Glomerular endothelial cell (primary cell): ENCODE measurements at places on chromosomes 6 and 20. TPM values are rescaled to one million over a fixed set of nuclear protein-coding genes. Genes with fewer than 3 reads are reported as not detected.

- DNase-seq = no peak
These were observed 122.2 kb downstream of the AFG1L start for GRCh38 chr6:108417027-108417426.

- no peak for DNase-seq
These were observed 12.1 kb upstream of the C20orf203 start for GRCh38 chr20:32685541-32686529.

DNA sequence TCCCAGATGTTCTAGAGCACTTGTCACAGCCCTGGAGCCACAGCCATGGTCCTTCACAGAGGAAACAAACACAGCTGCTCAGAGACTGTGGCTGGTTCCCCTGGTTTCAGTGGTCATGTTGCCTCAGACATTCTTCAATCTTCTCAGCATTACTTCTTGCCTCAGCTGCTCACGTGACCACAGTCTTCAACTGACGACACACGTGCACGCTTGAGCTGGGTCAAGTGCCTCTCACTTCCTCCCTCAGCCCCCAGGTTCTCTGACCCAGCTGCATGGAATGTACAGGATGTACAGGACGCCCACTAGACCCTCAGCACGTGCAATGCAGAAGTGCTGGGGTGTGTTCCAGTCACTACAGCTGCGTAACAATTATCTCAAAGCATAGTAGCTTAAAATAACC lies 159.8 kb upstream of the GGTLC1 start:
- DNase-seq = no peak

DNA sequence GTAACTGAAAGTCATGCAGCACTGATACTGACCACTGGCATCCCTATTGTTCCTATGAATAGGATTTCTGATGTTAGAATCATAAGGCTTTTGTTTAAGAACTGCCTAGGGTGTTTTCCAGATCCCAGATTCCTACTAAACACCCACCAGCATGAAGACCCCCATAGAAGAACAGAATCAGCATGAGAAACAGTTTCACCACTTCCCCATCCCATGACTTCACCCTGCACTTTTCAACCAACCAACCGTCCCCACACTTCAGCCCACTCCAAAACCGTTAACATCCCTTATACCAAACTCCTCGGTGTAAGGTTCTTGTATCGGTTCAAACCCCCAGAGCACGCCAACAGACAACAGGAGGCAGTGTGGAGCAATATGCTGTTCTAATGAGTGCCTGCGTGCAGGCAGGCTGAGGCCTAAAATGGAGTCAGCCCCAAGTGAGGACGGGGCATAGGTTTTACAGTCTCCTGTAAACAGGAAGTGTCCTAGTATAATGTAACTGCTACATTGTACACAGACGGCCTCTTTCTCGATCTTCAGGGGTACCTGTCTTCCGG lies 11.4 kb upstream of the SSTR4 start:
- DNase-seq = no peak

- no peak for DNase-seq
These were observed 134.8 kb upstream of the OGFRL1 start for GRCh38 chr6:71153755-71154325.

- no peak for DNase-seq
These were observed 264.3 kb upstream of the RIMS1 start for GRCh38 chr6:71621918-71622519.

DNA sequence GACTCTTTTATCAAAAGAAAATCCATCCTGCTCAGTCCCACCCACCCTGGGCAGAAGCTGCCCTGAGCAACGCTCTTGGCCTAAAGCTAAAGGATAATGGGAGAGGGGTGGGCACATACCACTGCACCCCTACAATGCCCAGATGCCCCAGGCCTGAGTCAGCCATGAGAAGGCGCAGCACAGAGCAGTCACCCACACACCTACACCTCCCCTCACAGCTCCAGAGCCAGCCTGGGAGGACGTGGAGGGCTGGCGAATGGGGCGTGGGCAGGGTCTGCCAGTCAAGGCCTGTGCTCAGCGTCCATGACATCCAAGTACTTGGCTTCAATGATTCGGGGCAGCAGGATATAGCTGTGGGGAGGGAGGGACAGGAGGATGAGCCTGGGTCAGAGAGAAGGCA lies 11.5 kb downstream of the SLC4A11 start:
- no peak for DNase-seq

- DNase-seq = no peak
These were observed 60.1 kb upstream of the CD93 start for GRCh38 chr20:23146181-23146580.

DNA sequence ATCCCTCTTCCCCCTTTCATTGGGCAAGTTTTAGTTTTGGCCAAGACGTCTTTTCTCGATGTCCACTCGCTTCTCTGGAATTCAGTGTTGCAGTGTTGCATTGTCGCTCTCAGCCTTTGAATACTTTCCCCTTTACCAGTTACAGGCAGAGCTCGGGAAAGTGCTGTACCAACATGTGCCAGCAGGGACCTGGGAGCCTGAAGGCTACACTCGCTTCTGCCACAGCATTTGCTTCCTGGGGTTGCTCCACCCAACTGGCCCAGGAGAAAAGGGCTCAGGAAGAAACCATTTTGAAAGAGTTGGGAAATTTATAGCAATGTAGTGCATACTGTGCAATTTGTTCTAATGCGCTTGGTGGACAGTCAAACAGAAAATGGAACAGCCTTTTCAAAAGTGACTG lies 78.6 kb downstream of the LINC00237 start:
- DNase-seq = no peak

DNA sequence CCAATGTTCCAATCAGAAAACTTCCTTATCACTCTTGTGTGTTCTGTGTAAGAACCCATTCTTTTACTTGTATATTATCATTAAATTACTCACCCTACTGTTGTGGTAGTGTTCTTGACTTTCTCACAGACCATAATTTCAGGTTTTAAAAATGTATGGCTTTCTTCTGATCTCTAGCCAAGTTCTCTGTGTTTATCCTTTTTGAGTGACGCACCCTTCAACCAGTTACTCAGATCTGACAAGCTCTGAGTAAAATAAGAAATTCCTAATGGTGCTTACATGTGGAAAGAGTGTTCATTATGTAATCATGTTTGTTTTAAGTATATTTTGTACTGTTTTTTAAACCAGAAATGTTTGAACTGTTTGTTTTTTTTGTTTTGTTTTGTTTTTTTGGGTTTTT lies 11.0 kb downstream of the TBPL1 start:
- no peak for DNase-seq

DNA sequence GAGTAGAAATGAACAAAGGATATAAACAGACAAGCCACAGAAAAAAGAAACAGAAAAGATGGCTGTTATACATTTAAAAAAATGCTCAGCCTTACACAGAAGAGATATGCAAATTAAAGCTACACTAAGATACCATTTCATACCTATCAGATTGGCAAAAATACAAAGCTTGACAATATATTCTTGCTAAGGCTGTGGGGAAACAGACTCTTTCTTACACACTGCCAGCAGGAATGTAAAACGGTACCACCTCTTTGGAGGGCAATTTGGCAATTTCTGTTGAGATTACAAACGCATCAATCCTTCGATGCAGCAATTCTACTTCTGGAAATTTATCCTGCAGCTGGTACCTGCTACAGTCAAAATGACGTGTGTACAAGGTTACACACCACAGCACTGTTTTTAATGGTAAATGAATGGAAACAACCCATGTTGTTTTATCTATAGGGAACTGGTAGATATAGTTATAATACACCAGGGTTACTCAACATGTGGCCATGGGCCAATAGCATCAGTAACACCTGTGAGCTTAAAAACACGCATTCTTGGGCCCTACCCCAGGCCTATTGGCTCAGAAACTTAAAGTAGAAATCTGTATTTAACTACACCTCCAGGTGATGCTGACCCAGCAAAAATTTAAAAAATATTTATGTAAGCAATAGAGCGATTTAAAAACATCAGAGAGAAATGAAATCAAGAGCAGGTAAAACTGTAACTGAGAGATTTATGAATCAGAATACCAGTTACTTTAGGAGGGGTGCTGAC lies 53.3 kb downstream of the TRAM2 start:
- no peak for DNase-seq

DNA sequence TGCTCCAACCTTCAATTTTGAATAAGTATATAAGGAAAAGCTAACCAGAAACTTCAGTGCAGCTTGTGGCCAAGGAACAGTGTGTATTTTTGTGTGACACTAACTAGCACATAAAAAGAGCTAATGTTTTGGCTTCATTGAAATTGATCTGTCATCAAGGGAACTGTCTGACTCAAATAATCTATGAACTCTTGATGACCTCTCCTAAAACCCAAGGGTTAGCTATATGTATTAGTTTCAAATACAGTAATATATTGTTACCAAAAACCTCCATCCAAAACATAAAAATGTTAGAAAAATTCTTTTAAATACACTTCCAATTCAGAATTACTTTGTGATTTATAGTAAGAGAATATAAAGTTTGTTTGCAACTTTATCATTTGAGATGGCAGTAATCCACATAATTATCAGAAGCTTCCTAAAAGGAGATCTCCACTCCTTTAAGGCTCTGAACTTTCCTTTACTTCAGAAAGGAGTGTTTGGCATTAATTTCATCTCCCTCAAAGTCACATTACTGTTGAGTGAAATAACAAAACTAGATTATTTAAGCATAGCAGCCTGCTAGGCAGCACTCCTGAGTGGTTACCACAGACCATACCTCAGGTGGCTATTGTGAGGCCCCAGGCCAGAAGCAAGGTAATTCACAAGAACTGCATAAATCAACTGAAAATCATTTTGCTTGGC lies 46.3 kb upstream of the HSF2 start:
- no peak for DNase-seq

Gene CENPB
- 63.2 and 78.7 TPM in 2 replicates for total RNA-seq

Gene MROH8
- total RNA-seq = 3.2 and 3.5 TPM in 2 replicates

Gene PXT1
- not detected in 2 replicates for total RNA-seq
